ENCODE measurements at places on chromosomes 1 and 21. TPM values are rescaled to one million over a fixed set of nuclear protein-coding genes. Genes with fewer than 3 reads are reported as not detected.

Gene SDE2
- 21.9 TPM for total RNA-seq

Gene CFAP107
- total RNA-seq = not detected

Gene LDLRAD1
- total RNA-seq = not detected

Gene BRDT
- not detected for total RNA-seq

Gene SIKE1
- 93.0 TPM for total RNA-seq

Gene TTC39A
- 0.94 TPM for total RNA-seq

Data from parietal lobe (tissue), 2 donors.